ELR (cell line): ENCODE measurements at places on chromosomes 16 and 17.
A peak's percentile ranks its signal among the peaks of the same experiment; 100 is the strongest.

DNA sequence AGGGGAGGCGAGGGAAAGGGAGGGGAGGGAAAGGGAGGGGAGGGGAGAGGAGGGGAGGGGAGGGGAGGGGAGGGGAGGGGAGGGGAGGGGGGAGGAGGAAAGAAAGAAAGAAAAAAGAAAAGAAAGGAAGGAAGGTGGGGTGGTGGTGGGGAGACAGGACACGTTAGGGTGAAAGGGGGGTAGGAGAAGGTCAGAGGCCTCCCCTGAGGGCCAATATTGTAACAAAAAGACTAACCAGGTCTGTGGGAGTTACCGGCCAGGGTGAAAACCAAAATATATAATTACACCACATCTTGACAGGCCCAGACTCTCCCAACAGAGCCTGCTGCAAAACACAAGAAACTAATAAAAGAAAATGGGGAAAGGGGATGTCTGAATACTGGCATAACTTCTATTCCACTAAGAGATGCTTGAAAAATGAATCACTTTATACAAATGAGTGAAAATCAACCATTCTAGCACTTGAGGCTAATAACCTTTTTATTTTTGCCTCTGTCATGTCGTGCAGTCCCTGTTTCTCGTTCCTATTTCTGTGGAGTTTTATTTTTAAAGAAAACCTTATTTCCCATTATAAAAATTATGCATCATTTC, 10.0 kb downstream of the WDR45B start:
- no peak for DNase-seq

- DNase-seq: peak; percentile 10
Observed at GRCh38 chr17:30921544-30922196, at the start of gene ADAP2. Gene ADAP2 (plus strand): TSS chr17:30921945. CDS start chr17:30922015, 70 bp downstream.

DNA sequence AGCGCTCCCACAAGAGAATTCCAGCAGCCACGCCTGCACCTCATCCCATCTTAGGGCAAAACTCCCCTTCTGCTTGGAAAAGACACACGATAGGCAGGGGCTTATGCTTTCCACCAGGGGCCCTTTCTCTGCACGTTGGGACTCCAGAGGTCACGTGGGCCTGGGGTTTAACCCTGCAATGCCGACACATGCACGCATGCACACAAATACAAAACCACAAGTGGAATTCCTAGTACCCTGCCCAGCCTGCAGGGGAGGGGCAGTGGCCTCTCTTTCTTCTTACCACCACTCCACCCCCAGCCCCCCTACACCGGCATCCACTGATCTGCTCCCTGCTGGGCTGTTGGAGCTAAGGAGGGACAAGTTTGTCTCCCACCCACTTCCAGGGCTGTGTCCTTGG, 16.8 kb upstream of the CCDC182 start:
- DNase-seq: no peak

DNA sequence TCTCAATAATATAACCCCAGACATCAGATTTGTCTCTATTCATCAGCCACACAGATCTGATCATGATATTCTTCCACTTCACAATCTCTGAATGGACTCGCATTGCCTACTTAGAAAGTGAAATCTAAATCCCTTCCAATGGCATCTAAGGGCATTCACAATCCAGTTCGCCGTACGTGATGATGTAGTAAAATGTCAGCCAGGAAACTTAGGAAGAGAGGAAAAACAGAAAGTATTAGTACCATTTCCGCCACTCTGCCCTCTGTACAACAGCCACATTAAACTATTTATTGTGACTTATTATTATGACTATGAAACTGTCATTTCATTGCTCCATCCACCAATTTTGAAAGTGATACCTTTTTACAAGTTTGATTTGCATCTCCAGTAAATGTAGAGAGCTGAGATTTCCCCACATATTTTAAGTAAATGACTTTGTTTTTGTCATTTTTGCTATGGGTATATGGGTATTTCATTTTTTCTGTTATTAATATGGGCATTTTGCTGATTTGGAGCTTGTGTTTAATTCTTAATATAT, 69.4 kb upstream of the SMIM36 start:
- DNase-seq: no peak

DNA sequence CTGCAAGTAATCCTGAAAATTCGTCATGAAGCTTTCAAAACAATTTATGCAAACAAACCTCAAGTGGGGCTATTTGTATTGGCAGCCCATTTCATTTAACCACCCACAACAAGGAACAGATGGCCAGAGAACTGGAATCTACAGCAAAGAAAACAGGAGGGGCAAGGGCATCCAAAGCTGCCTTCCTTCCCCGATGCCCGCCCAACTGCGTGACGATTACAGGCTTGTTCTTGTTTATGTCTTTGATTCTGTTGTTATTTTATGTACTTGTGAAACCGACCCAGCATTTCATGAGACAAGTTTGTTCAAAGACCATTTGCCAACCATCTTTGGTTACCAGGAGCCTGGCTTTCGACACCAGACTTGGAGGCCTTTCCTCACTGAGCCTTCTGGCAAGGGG, 59.1 kb upstream of the IRX6 start:
- no peak for DNase-seq

DNA sequence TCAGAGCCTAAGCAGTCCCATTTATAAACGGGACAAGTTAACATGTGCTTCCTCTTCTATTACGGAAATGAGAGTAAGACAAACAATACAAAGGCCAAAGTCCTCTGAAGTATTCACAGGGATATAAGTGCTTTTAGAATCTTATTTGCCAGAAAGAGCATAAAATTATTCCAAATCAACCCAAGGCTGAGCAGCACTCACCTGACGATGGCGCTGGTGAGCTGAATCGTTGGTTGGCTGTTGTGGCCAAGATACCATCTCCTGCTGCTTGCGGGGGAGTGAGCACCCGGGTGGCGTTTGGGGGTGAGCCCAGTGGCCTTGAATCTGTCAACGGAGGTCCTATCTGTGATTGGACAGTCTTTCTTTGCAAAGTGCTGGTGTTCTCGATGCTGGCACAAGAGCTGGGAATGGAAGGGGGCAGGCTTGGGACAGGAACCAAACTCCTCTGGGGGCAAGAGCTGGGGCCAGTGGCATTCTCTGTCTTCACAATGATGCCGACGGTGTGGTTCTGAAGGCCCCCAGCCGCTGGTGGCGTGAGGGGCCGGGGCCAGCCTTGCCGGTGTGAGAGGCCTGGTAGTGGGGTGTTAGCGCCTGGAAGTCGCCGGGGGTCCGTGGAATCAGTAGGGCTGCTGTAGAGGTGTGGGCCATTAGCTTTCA, 9.5 kb upstream of the DHRS13 start:
- DNase-seq: no peak

DNA sequence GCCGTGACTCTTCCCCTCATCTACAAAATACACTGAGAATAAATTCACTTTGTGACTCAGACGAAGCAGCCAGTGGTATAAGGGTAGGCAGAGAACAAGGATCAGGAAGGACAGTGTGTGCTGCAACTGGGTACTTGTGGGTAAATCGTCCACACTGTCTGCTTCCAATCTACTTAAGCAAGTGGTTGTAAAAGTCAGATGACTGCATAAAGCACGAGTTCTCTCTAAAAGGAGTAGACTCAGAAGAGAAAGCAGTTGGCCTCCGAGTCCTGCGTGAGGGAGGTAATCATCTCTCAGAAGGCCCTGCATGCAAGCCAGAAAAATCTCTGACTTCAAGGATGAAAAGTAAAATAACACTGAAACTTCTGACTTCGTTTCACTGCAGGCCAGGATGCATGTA, 43.1 kb downstream of the ANKFY1 start:
- DNase-seq: no peak

GRCh38 chr16:17311333-17312093, 159.2 kb downstream of the XYLT1 start:
- DNase-seq: no peak

GRCh38 chr16:53932975-53933374, 229.0 kb downstream of the FTO start:
- DNase-seq: no peak

DNA sequence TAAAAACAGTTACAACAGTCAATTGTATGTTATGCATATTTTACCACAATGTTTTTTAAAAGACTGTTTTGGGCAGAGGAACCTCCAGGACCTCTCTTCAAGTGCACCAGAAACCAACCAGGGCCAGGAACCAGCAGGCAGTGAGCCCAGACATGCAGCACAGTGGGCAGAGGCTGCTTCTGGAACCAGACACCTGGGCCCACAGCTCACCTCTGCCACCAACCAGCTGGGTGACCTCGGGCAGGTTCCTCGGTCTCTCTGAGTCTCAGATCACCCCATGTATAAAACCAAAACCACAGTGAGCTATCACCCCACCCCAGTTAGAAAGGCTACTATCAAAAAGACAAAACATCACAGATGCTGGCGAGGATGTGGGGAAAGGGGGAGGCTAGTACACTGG, 161.0 kb downstream of the C16orf95 start:
- DNase-seq: no peak

DNA sequence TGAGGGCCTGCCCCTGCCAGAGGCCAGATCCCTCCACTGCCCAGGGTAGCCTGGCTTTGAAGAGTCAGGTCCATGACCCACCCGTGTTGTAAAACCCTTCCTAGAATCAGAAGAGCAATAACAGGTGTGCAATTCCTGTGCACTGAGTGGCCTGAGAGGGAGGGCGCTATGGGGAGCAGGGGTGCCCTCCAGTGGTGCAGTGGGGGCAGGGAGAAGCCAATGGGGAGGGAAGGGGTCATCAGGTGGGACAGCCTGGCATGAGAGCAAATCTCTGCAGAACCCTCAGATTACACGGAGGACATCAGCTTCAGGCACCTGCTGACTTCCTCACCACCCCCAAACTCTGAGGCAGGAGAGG, 72.9 kb upstream of the ZNF469 start:
- no peak for DNase-seq
